ENCODE measurements at places on chromosomes 2 and 18.

- DNase-seq, result no peak
Measured at GRCh38 chr2:180846756-180847472, 133.5 kb upstream of the UBE2E3 start.

- no peak for DNase-seq
Measured at GRCh38 chr2:108579623-108580022, 45.4 kb downstream of the LIMS1 start.

GRCh38 chr2:230144355-230144754 is 75.4 kb downstream of the SP110 start:
- DNase-seq, result no peak

DNA sequence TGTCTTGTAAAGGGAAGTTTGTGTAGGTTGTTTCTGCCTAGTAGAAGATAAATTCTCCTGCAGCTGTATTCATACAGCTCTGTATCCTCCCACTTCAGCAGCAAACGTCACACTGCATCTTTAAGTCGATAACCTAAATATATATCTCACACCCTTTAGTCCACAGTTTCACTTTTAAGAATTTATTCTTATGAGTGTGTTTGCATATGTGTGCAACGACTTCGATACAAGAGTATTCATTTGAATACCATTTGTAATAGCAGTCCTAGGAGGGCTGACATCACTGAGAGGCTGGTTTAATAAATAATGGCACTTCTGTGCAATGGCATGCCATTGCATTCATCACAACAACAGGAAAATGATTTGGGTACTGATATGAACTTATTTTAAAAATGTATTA is 63.8 kb upstream of the MSH6 start:
- DNase-seq, result no peak

DNA sequence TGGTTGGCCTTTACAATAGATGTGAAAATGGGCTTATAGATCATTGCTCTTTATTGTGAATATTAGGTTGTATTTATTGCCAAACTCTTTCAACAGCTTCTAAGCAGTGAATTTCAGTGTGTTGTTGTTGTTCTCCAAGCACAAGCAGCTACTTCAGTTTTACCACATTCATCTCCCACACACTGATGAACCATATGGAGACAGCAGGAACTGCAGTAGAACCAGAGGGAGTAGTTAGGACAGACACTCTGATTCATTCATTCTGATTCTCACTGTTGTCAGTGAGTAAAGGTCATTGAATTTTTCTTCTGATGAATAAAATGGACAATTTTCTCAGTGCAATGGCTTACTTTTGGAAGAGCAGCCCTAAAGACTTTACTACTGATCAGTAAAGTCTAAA is 40.2 kb downstream of the CCDC74A start:
- DNase-seq, result no peak

DNA sequence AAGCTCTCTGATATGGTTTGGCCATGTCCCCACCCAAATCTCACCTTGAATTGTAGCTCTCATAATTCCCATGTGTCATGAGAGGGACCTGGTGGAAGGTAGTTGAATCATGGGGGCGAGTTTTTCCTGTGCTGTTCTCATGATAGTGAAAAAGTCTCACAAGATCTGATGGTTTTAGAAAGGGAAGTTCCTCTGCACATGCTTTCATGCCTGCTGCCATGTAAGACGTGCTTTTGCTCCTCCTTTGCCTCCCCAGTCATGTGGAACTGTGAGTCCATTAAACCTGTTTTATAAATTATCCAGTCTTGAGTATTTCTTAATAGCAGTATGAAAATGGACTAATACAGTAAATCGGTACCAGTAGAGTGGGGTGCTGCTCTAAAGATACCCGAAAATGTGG is 34.9 kb downstream of the LTBP1 start:
- no peak for DNase-seq

- DNase-seq, result no peak
Measured at GRCh38 chr2:27407798-27408491, 1.4 kb downstream of the PPM1G start.

GRCh38 chr18:13989199-13989598 is 73.9 kb upstream of the MC2R start:
- no peak for DNase-seq

- DNase-seq, result no peak
Measured at GRCh38 chr2:219637842-219638185, 10.4 kb downstream of the SLC4A3 start.

DNA sequence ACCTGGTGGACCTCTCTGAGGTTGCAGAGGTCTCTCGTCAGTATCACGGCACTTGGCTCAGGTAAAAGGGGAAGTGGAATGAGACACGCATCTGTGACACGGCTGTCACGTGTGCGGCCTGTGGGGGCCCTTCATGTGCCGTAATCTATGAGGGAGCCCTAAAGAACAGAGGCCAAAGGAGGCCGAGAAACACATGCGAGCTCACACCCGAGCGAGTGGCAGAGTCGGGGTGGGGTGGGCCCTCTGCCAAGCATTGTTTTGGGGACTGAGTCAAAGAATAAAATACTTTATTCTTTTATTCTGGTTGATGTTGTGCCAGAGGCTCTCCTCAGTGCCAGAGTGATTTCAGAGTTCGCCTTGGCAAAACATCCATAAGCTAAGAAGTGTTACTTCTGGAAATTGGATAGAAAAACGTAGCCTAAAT is 43.3 kb downstream of the PLB1 start:
- no peak for DNase-seq

DNA sequence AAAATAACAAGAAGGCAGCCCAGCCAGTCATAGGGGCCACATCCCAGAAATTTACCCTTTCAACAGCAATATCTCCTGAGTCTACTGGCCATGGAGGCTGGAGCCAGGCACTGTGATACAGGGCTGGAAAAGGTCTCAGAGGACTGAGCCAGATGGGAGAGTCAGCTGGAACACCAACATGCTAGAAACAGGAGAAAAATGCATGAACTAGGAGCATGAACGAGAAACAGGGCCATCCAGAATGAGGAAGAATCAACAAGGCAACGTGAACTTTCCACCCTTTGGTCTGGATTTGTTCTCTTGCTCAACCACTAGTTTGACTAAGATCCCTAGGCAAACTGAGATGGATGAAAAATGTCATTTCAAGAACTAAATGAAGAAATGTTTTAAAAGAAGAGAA is 13.1 kb downstream of the PID1 start:
- DNase-seq, result no peak

DNA sequence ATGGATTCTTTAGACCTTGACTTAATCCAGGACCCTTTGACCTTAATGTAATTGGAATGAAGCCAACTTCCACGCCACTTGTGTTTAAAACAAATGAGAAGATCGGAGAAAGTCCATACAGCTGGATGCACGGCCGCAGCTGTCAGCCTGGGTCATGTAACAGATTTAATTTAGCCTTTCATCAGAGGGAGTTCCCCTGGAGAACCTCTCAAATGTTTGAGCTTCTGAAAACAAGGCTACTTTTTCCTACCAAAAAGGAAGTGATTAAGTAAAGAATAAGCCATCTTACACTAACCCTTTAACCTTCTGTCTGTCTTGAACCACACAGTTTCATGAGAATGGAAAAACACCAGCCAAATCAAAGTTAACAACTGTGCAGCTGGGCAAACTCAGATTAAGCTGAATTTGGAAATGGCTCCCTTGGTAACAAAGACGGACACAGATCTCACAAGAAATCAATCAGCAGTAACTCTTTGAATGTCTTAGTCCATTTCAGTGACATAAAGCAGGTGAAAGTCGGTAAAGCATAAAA is 103.6 kb downstream of the DOCK10 start:
- DNase-seq, result no peak

DNA sequence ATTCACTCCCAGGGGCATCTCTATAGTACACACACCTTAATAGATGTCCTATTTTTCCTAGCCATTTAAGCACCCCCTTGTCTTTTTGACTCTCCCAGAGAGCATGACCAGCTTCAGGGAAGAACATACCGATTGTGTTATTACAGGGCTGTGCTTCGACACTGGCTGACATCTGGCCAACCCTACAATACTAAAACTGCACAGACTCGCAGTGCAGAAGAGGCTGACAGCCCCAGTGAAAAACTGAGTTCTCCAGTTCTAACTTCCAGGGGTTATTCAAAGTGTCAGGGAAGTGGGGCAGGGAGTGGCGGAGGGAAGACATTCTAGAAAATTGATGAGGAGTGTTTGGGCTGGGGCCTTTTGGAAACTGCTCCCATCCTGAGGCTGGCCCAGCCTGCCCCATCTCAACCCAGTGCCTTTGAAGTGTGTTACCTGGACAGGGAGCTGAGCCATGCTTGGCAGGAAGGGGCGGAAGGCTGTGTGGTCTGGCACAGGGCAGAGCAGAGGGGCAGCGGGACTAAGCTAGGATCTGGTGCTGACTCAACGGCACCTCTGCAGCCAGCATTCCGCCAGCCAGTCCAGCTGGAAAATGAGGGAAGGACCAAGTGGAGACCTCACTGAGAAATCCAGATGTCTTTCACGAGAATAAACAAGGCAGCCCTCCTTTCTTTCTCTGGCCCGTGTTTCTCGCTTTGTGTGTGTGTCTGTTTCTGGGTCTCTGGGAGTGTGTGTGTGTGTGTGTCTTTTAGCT is 15.4 kb upstream of the IGFBP5 start:
- DNase-seq, result no peak

- DNase-seq, result no peak
Measured at GRCh38 chr2:45268631-45269030, 259.4 kb upstream of the SIX2 start.

All from cortex of kidney (tissue), 1 donor.